ENCODE measurements at places on chromosomes 12 and 14.

GRCh38 chr12:92502417-92503028 lies 200.3 kb upstream of the PLEKHG7 start:
- no peak overlapping the region for H3K4me3 ChIP-seq
- no peaks in the 10 kb centered on the region for H3K36me3 ChIP-seq
- peaks cover 4% of the 10 kb centered on the region for H3K4me1 ChIP-seq
- H3K27ac ChIP-seq = peak overlapping the region; percentile 46
- DNase-seq = peak; percentile 55
- no peaks in the 10 kb centered on the region for H3K27me3 ChIP-seq

DNA sequence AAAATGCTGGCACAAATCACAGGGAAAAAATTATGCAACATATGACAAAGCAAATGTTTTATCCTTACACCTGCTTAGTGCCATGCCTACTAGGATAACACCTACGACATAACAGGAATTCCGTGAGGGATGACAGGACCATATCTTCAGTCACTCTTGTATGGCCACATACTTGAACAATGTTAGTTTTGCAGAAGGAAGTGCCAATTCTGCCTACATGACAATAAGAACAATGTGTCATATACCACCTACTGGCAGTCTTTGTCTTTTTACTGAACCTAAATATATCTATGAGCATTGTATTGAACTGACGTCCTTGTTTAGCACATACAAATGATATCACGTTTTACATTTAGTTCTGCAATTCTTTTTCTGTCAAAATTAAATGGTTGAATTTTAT lies 234.0 kb downstream of the ADAMTS20 start:
- H3K27me3 ChIP-seq = no peaks in the 10 kb centered on the region
- DNase-seq = no peak
- no peaks in the 10 kb centered on the region for H3K4me1 ChIP-seq
- no peak overlapping the region for H3K4me3 ChIP-seq

DNA sequence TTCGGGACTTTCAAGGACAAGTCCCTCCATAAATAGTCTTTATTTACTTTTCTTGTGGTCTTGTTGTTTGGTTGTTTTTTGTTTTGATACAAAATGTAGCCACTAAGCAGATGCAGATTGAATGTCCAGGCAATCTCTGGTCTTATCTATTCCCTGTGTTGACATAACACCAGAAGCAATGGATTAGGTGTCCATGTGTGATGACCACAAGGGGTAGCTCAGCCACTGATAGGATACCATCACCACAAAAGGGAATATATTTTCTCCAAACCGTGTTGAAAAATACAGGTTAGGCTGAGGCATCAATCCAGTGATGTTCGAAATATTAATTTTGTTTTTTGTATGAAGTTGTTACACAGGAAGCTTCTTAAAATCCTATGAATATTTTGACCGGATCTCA lies 196.3 kb downstream of the EPS8 start:
- H3K4me3 ChIP-seq = no peak overlapping the region
- no peak overlapping the region for H3K27ac ChIP-seq
- no peaks in the 10 kb centered on the region for H3K27me3 ChIP-seq
- H3K36me3 ChIP-seq = no peaks in the 10 kb centered on the region

DNA sequence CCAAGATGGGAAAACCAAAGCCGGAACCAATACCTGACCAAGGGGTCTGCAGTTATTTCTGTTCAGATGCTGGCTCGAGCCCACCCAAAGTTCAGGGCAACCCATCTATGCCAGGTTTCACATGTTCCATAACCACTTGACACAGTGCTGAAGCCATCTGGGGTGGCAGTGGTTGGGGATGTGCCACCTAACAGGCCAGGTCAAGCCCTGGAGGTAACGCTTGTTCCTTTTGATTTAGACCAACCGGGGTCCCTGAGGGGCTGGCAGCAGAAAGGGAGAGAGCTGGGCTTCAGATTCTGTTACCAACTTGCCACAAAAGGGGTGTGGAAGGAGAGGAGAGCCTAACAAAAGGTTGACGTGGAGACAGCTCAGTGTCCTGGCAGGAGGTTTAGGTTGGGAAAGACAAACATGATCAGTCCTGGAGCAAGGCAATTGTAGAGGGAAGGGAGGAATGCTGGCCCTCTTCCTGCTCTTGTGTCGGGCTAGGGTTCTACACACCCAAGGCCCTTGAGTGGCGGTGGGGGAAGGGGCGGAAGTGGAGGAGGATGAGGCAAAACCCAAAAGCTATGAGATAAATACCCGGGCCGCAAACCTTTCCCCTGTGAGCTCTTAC lies 31.9 kb downstream of the CACNA2D4 start:
- no peak overlapping the region for H3K4me3 ChIP-seq
- H3K27ac ChIP-seq = no peak overlapping the region

DNA sequence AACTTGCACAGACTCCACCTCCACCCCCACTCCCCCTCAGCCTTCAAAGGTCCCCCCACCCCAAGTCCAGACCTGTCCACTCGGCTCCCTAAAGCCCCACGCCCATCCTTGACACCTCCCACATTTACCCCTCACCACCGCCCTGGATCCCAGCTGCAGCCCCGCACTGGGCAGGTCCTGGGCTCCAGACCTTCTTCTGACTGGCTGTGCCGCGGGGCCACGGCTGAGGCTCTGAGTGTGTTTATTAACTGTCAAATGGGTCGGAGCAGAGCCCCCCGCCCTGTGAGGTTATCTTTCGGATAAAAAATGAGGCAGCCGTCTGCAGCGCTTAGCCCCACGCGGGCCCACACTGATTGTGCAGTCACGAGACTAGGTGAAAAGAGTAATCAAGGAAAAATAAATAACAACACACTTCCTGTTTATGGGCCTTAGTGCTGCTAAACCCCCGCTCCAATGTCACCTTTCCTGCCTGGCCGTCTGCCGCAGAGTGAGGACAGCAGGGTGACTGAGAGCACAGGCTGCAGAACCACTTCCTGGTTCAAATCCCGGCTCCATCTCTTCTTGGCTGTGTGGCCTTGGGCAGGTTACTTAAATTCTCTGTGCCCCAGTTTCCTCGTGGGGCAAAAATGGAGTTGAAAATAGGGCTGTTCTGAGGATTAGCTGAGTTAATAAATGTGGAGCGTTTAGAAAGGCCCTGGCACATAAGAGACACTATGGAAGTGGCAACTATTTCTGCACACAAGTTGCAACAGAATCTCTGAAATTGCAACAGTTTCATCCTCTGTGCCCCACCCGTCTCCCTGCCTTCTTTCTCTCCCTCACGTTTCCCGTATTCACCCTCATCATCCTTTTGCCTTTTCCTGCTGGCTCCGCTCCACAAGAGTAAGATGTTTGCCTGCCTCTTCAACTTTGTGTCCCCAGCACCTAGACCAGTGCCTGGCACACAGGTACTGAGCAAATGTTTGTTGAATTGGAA lies 9.4 kb downstream of the SETD1B start:
- H3K4me3 ChIP-seq = peak overlapping the region; percentile 40
- peak overlapping the region; percentile 81 for H3K27ac ChIP-seq
- peak; percentile 51 for DNase-seq
- peaks cover 4% of the 10 kb centered on the region for H3K4me1 ChIP-seq
- H3K36me3 ChIP-seq = peaks cover 67% of the 10 kb centered on the region

- DNase-seq = no peak
- no peaks in the 10 kb centered on the region for H3K36me3 ChIP-seq
- no peak overlapping the region for H3K4me3 ChIP-seq
- no peak overlapping the region for H3K27ac ChIP-seq
- no peaks in the 10 kb centered on the region for H3K27me3 ChIP-seq
- no peaks in the 10 kb centered on the region for H3K4me1 ChIP-seq
Measured at GRCh38 chr14:89853936-89854693, 100.4 kb downstream of the EFCAB11 start.

GRCh38 chr12:8156416-8156815 lies 399 bp upstream of the ZNF705A start:
- H3K36me3 ChIP-seq = no peaks in the 10 kb centered on the region
- no peak overlapping the region for H3K4me3 ChIP-seq
- DNase-seq = no peak
- H3K27ac ChIP-seq = no peak overlapping the region
- H3K27me3 ChIP-seq = no peaks in the 10 kb centered on the region
- no peaks in the 10 kb centered on the region for H3K4me1 ChIP-seq

- DNase-seq = no peak
- no peaks in the 10 kb centered on the region for H3K36me3 ChIP-seq
- peaks cover 10% of the 10 kb centered on the region for H3K4me1 ChIP-seq
- H3K27ac ChIP-seq = no peak overlapping the region
Measured at GRCh38 chr12:109883461-109883860, 3.1 kb upstream of the GLTP start.

DNA sequence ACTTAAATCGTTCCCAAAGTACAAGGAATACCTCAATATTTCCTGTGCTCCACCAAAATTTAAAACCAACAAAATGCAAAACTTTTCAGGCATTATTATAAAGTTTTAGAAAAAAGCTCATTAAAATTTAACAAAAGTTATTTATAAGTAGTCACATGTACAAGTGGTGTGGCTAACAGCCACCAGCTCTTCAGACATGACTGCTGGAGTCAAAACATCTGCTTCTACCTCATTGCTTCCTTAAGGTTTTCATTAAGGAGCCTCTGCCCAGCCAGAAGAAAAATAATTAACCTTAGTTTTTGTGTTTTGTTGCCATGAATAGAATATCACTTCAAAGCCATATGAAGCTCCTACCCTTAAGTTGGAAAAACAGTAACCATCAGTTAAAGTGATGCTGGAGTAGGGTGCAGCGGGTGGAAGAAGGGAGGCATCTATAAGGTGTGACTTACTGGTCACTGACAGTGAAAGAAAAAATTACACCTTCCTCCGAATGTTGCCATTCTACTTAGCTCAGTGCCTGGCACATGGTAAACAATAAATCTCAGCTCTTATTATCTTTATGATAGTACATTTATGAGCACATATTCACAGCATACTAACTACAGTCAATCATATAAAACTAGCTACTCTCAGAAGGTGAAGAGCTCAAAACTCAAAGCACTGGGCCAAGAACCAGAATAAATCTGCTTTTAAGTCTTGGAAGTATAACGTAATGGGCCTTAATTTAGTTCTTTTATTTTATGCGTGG lies 57.7 kb downstream of the GALC start:
- H3K27ac ChIP-seq = no peak overlapping the region
- no peaks in the 10 kb centered on the region for H3K4me1 ChIP-seq
- H3K4me3 ChIP-seq = no peak overlapping the region
- no peaks in the 10 kb centered on the region for H3K27me3 ChIP-seq
- DNase-seq = no peak

- H3K4me1 ChIP-seq = no peaks in the 10 kb centered on the region
- no peak for DNase-seq
- no peak overlapping the region for H3K4me3 ChIP-seq
- H3K27ac ChIP-seq = no peak overlapping the region
- H3K27me3 ChIP-seq = no peaks in the 10 kb centered on the region
- H3K36me3 ChIP-seq = no peaks in the 10 kb centered on the region
Measured at GRCh38 chr14:94964181-94964580, 193.1 kb downstream of the DICER1 start.

DNA sequence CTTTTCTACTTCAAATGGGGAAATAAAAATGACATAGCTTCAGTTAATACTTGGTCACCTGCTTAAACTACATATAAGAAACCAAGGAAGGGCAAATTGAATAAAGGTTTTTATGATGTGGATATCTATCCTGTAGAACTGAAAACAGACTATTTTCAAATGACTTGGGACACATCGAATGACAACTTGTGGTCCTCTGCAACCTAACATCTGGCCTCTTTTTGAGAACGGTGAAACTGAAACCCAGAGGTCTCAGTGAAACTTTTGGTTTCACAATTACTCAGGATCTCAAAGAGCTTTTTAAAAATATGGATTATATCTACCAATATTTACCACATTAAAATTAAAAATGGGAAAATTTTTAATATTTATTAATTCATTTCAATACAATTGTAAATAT lies 65.2 kb downstream of the PPP2R5E start:
- H3K4me1 ChIP-seq = peaks cover 24% of the 10 kb centered on the region
- no peak for DNase-seq
- no peak overlapping the region for H3K4me3 ChIP-seq
- no peaks in the 10 kb centered on the region for H3K27me3 ChIP-seq
- H3K27ac ChIP-seq = peak overlapping the region; percentile 18

- no peak overlapping the region for H3K4me3 ChIP-seq
- H3K27me3 ChIP-seq = no peaks in the 10 kb centered on the region
- H3K36me3 ChIP-seq = peaks cover 84% of the 10 kb centered on the region
Measured at GRCh38 chr12:96015672-96016071, 19.5 kb upstream of the HAL start.

DNA sequence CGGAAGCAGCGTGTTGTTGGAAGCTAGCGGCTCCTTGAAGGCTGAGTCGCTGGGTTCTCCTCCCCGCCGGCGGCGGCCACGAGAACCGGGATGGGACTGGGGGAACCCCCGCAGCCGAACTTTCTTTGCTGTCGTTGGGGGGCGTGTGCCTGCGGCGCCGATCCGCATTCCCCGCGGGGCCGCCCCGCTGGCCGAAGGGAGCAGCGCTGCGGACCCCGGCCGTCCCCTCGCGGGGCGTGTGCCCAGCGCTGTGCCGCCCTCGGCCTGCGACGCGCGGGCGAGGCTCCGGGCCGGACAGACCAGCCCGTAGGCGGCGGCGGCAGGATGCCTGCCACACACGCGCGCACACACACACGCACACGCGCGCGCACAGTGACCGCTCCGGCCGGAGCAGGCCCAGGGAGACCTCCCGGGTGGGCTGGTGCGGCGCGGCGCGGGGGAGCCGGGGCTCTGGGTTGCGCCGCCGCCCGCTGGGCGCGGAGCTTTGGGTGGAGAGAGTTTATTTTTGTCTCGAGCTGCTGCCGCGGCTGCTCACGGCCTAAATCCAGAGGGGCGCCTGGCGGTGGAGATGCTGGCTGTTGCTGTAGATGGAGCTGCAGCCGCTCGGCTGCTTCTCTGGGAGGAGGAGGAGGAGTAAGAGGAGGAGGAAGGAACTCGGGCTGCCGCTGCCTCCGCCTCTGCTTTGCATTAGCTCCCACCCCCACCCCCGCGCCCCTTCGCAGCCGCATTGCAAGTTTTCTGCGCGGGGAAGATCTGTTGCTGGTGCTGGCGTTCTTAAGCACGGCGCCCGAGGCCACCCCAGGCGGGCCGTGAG lies at the start of gene SAMD4A:
TSS of gene SAMD4A (plus strand) at position 719 of the 814 bp plus-strand sequence. CDS start 789 bp downstream, outside the sequence.
- H3K4me1 ChIP-seq = peaks cover 4% of the 10 kb centered on the region
- no peaks in the 10 kb centered on the region for H3K36me3 ChIP-seq
- peak; percentile 79 for DNase-seq
- no peaks in the 10 kb centered on the region for H3K27me3 ChIP-seq
- peak within 1 kb of the TSS; percentile 76 for H3K4me3 ChIP-seq

- no peak for DNase-seq
- H3K36me3 ChIP-seq = no peaks in the 10 kb centered on the region
- no peak overlapping the region for H3K4me3 ChIP-seq
- peaks cover 5% of the 10 kb centered on the region for H3K4me1 ChIP-seq
Measured at GRCh38 chr14:50874757-50875156, 2.9 kb downstream of the ABHD12B start.

DNA sequence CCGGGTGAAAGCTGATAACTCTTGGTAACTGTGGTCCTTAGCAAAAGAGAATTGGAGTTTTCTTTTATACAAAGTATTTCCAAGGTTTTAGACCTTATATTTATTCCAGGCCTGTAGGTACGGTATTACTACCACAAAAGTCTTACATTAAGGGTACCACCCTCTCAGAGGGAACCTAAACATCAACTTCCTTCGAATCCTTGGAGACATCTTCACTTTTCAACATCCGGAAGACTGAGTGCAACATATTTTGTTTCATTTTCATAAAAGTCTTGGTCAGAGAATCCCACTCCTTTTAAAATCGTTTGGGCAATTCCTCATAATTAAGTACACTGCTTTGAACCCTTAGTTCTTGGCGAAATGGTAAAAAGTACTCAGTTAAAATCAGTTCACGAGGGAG lies 1.2 kb downstream of the CNOT2 start:
- H3K4me1 ChIP-seq = peaks cover 19% of the 10 kb centered on the region
- no peaks in the 10 kb centered on the region for H3K27me3 ChIP-seq
- DNase-seq = no peak
- peak overlapping the region; percentile 86 for H3K4me3 ChIP-seq

Data from Peyer's patch (tissue), 4 donors.